ENCODE measurements at places on chromosomes 1 and 21.

- DNase-seq: no peak
Observed at GRCh38 chr1:7471836-7472235, 299.3 kb upstream of the VAMP3 start.

DNA sequence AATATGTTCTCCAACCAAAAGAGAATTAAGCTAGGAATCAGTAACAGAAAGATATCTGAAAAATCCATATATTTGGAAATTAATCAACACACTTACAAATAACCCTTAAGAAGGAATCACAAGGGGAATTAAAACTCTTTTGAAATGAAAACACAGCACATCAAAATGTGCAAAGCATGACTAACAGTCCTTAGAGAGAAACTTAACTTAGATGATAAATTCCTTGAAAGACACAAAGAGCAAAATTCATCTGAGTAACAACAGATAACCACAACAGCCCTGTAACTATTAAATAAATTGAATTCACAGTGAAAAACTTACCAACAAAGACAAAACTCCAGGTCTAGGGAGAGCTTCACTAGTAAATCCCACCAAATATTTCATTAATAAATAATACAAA, 283.8 kb downstream of the SDCCAG8 start:
- no peak for DNase-seq

- DNase-seq: no peak
Observed at GRCh38 chr1:19664453-19665185, at the start of gene HTR6. Gene HTR6 (plus strand): TSS chr1:19664875. CDS start chr1:19665754, 879 bp downstream.

DNA sequence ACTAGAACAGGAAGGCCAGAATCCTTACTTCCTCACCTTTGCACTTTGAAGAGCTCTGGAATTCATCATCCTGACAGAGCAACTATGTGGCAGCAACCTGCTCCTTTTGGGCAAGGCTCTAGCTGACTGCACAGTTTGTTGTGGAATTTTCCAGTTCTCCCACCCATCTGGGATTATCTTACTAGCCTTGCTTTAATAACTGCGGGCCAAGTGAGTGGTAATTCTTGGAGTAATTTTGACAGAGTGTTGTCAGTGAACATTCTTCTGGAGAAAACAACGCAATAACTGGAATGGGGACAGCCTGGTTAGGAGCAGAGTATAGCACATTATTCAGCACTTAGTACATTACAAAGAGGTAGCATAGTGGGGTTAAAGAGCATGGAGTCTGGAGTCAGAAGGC, 75.3 kb downstream of the NTMT2 start:
- no peak for DNase-seq

DNA sequence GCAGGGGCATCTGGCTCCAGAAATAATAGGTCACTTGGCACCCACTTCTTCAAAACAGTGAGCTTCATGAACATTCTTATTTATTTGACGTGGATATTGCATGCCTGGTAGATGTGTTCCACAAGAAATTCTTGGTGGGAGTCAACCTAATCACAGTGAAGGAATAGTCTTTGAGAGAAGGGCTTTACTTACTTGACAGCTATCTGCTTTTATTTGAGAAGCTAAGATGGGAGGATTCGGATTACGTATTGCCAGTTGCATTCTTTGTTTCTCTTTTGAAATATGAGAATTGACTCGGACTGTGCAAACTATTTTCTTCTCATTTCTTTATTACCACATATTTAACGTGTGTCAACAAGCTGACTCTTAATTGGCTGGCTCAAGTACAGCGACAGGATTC, 117.2 kb downstream of the FASLG start:
- no peak for DNase-seq

DNA sequence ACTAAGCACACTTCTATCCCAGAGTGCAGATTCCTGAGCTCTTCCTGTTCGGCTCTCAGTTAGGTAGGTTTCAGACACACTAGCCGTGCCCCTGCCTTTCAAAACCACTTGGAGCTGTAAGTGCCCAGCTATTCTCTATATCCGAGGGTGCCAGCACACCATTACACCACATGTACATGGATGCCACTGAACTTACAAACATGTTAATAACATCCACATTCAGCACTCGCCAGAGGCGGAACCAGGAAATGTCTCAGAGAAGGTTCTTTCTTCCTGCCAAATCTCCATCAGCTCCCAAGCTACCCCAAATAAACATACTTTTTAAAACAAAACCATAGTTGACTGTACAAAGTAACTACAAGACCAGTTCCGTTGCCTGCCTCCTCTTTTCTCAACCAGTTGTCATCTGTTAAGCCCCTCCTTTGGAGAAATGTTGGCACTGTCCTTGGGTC, 78.4 kb upstream of the CTTNBP2NL start:
- no peak for DNase-seq

GRCh38 chr1:27566462-27567145, 37.3 kb downstream of the AHDC1 start:
- no peak for DNase-seq

DNA sequence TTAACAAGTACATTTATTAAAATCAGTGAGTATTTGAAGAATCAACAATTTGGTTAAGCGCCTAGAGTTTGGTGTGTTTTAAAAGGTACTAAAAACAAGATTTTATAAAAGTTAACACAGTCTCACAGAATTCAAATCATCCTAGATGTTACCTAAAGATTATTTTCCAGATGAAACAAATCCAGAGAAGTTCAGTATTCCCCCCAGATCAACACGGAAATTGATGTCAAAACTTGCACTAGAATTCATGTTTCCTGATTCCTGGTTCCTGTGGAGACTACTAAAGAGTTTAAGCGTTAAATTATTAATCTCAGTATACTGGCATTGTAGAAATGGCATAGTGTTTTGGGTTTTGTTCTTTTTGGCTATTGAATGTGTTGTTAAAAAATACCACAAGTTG, 1.4 kb downstream of the PTBP2 start:
- DNase-seq: no peak

DNA sequence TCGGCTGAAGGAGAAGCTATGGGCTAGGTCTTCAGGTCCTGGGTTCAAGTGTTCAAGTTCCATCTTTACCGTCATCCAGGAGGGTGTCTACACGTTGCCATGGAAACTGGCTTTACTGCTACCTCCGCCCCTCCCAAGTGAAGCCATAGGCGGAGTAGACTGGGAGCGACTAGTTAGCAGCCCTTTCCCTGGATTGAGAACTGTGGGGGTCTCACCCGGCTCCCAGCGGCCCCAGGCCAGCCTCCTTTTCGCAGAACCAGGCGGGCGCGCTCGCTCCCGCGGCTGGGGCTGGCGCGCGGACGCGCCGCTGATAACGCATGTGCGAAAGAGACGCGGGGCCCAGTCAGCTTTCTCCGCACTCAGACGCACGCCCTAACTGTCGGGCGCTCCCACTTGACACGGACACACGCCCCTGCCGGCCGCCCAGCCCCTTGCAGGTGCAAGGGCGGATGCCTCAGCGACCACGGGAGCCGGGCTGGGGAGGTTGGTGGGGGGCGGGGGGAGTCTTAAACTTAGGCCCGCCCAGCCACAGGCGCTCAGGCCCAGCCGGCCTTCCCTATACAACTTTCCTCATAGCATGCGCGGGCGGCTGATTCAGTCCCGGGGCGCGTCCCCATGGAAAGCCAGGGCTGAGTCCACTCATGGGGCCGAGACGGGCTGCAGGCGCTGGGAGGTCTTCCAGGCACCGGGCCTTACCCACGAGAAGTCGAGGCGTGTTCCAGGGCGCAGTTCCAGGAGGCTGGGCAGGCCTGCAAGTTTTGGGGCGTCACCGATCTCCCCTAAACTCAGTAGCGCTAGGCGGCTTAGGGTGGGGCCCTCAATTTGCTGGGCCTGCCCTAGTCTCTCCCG, 7.4 kb downstream of the EFNA4 start:
- DNase-seq: peak; percentile 76

DNA sequence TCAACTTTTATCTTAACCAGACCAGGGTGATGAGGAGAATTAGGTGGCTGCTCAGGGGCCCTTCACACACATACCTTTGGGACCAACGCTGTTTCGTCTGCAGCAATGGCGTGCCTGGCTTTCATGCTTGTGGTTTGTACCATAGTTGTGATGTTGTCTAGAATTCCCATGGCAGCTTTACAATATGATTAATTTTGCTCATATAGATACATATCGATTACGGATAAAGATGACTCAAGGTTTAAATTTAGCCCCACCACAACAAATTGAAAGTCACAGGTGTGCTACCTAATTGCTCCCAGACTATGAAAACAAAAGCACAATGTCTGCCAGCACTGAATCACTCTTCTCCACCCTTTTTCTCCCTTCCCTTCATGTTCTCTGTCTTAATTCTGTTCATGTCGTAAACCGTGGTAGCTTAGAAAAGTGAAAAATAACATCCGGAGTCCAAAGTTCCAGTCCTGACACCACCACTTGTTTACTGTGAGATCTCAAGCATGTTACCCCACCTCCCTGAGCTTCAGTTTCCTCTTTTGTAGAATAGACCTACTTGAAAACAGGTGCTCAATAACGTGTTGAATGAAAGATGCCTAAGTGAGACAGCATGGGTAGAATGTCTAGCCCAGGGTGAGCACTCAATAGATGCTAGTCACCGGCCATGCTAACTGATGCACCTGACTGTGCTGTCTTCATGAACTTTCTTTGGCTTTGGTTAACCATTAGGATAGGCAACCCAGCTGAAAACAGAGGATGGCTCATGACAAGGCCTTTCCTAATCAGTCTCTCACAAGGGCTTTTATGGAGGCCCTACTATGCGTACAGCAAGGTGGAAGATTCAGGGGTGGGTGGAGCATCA, 22.1 kb upstream of the JUN start:
- no peak for DNase-seq

- DNase-seq: no peak
Observed at GRCh38 chr1:205325334-205325884, 3.9 kb upstream of the NUAK2 start.

GRCh38 chr1:174491606-174492005, 43.8 kb downstream of the GPR52 start:
- no peak for DNase-seq

GRCh38 chr1:105337420-105337819, 1587.7 kb downstream of the AMY1C start:
- no peak for DNase-seq

- DNase-seq: no peak
Observed at GRCh38 chr1:56617141-56617540, 28.0 kb upstream of the PRKAA2 start.

DNA sequence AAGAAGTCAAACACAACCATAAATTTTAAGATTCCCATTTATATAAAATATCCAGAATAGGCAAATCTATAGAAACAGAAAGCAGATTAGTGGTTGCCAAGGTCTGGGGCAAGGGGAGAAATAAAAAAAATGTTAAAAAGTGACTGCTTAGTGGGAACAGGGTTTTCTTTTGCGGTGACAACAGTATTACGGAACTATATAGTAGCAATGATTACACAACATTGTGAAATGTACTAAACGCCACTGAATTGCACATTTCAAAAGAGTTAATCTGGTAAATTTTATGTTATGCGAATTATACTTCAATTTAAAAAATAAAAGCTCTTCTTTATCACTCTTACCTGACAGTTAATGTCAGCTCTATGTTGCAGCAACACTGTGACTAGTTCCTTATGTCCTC, 105.2 kb downstream of the ACBD6 start:
- DNase-seq: no peak

DNA sequence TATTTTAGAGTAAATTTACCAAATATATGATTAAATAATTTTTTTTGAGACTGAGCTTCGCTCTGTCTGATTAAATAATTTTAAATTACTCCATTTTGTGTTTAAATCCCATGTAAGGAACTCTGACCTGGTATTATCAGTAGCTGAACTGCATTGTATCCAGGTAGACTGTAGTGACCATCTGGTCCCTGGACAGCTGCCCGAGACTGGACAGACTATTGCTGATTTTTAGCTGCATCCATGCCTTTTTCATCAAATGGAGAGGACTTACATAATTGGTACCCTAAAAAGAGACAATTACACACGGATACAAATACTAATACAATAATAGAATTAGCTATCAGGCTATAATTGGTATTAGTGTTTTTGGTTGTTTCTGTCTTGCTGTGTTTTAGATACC, 20.6 kb downstream of the OLFM3 start:
- DNase-seq: no peak

- DNase-seq: no peak
Observed at GRCh38 chr1:44405798-44406736, 1.0 kb downstream of the RNF220 start.

GRCh38 chr1:48048064-48048463, 50.9 kb upstream of the TRABD2B start:
- DNase-seq: no peak

DNA sequence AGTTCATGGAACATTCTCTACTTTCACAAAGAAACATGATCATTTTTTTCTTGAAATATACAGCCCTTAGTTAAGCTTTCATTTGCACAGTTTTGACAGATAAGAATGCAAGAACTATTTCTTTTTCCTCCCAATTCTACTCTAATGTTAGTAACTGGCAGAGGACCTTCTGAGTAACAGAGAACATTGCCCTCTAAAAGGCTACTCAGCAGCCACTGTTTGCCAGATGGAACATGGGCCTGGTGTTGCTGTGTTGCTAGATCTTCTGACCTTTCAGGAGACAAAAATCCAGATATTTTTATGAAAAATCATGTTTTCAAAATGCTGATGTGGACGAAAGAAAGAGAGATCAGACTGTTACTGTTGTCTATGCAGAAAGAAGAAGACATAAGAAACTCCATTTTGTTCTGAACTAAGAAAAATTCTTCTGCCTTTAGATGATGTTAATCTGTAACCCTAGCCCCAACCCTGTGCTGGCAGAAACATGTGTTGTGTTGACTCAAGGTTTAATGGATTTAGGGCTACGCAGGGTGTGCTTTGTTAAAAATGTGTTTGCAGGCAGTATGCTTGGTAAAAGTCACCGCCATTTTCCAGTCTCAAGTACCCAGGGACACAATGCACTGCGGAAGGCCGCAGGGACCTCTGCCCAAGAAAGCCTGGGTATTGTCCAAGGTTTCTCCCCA, 2.9 kb upstream of the PRDX6 start:
- DNase-seq: no peak

DNA sequence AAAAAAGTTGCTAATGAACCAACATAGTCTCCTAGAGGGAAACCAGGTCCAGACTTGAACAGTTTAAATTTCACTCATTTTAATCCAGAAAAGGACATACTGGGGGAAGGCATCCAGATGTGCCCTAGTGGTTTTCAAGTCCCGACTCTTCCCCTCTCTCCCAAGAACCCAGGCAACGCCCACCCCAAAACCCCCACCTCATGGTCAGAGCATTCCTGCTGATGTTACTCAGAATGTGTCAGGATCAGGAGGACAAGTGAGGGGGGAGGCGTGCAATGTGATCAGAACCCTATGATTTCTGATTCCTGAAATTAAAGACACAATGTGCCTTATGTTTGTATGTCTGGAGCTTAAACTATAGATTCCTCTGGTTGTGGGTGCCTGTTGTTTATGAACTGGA, 1.6 kb upstream of the CTSK start:
- DNase-seq: no peak

- no peak for DNase-seq
Observed at GRCh38 chr1:220300442-220301121, 28.3 kb upstream of the RAB3GAP2 start.

- DNase-seq: no peak
Observed at GRCh38 chr1:33370301-33370700, 49.4 kb upstream of the A3GALT2 start.

DNA sequence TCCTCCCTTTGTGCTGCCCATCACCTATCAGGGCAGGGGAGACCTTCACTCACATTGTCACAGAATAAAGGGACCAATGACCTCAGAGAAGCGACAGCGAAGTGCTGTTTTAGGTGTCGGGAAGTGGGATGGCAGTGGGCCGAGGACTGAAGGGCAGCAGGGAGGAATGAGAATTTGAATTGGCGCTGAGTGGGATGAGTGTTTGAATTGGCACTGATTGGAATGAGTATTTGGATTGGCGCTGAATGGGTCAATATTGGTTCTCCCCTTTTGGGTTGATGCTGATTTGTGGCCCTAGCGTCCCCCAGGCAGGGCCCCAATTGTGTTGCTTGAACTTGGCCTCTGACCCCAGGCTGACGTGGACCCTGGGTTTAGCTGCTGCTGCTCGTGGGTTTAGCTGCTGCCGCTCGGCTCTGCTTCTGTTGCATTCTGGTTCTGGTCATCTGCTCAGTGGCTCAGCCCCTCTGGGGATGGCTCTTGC, 12.4 kb upstream of the UMODL1 start:
- DNase-seq: no peak
